ENCODE measurements at places on chromosomes 16 and 17.
A peak's percentile ranks its signal among the peaks of the same experiment; 100 is the strongest.

GRCh38 chr17:36008998-36009665, 7.8 kb upstream of the CCL15 start:
- no peaks in the 10 kb centered on the region for H3K4me1 ChIP-seq
- DNase-seq = no peak
- no peaks in the 10 kb centered on the region for H3K36me3 ChIP-seq
- H3K27me3 ChIP-seq = no peaks in the 10 kb centered on the region
- H3K27ac ChIP-seq = no peak overlapping the region
- H3K4me3 ChIP-seq = no peak overlapping the region

DNA sequence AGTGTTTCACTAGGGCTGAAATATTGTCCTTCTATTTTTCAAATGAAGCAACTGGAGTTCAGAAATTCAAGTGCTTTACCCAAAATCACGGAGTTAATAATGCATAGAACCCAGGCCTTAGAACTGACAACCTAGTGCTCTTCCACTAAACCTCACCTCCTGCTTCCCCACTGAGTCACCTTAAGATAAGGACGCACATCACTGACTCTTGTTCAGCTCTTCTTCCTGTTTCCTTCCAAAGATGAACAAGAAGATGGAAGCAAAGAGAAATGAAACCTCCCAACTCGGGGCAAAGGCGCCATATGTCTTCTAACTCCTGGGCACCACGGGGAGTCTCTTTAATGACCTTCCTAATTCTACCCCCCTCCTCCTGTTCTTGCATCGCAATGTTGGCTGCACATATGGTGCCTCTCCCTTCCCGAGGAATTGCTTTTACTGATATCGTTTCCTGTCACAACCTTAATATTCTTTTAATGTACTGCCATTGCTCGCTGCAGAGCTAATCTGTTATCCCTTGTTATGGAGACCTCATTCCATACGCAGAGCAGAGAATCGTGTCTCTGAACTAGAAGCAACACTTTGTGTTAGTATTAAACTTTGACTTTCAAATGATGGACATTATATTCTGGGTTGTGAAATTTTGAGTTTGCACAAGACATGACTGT, 591.4 kb downstream of the TMEM114 start:
- H3K4me1 ChIP-seq = no peaks in the 10 kb centered on the region
- no peaks in the 10 kb centered on the region for H3K36me3 ChIP-seq
- H3K27ac ChIP-seq = no peak overlapping the region
- no peaks in the 10 kb centered on the region for H3K27me3 ChIP-seq
- no peak for DNase-seq
- H3K4me3 ChIP-seq = no peak overlapping the region

- no peak for DNase-seq
- H3K36me3 ChIP-seq = peaks cover 1% of the 10 kb centered on the region
- no peaks in the 10 kb centered on the region for H3K27me3 ChIP-seq
- H3K4me1 ChIP-seq = peaks cover 3% of the 10 kb centered on the region
- H3K4me3 ChIP-seq = no peak overlapping the region
Observed at GRCh38 chr17:64063088-64063487, 42.7 kb upstream of the ICAM2 start.

- H3K36me3 ChIP-seq = no peaks in the 10 kb centered on the region
- DNase-seq = no peak
- peaks cover 2% of the 10 kb centered on the region for H3K27me3 ChIP-seq
- no peak overlapping the region for H3K27ac ChIP-seq
- H3K4me1 ChIP-seq = no peaks in the 10 kb centered on the region
Observed at GRCh38 chr16:84259691-84260090, 19.9 kb upstream of the KCNG4 start.

- no peaks in the 10 kb centered on the region for H3K27me3 ChIP-seq
- no peaks in the 10 kb centered on the region for H3K4me1 ChIP-seq
- no peak for DNase-seq
- H3K36me3 ChIP-seq = no peaks in the 10 kb centered on the region
Observed at GRCh38 chr17:68179236-68179925, 68.5 kb upstream of the AMZ2 start.

GRCh38 chr16:8866118-8866883, 2.5 kb downstream of the CARHSP1 start:
- peak; percentile 87 for DNase-seq
- H3K27me3 ChIP-seq = no peaks in the 10 kb centered on the region

DNA sequence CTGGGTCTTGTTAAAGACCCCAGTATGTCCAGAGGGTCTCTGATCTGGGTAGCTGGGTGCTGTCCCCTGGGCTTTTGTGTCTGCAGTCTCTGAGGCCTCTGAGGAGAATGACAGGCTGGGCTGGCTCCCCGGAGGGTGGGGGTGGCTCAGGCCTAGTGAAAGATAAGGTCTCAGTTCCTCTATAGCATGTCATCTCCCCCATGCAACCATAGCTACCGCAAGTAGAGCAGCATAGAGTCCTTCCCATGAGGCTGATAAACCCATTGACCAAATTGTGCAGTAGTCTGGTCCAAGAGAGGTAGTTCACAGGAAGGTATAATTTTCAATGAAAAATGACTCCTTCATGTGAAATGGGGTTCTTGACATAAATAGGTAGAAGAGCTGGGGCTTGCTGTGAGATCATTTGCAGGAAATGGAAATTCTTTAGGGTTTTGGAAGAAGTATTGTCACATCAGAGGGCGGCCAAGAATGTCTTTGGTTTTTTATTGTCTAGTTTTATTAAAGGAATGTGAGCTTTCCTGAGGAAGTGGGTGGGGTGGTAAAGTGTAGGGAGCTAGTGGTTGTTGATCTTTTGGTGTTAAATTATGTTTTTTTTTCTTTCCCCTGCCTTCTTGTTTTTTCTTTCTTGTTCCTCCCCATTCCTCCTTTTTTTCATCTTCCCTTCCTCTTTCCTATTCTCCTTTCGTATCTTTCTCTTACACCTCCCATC, 21.0 kb downstream of the SLC7A6OS start:
- no peak for DNase-seq
- no peak overlapping the region for H3K4me3 ChIP-seq
- H3K4me1 ChIP-seq = no peaks in the 10 kb centered on the region
- H3K27ac ChIP-seq = peak overlapping the region; percentile 42

- no peak overlapping the region for H3K4me3 ChIP-seq
- no peaks in the 10 kb centered on the region for H3K4me1 ChIP-seq
- no peaks in the 10 kb centered on the region for H3K27me3 ChIP-seq
Observed at GRCh38 chr17:72369366-72369765, 248.5 kb downstream of the SOX9 start.

DNA sequence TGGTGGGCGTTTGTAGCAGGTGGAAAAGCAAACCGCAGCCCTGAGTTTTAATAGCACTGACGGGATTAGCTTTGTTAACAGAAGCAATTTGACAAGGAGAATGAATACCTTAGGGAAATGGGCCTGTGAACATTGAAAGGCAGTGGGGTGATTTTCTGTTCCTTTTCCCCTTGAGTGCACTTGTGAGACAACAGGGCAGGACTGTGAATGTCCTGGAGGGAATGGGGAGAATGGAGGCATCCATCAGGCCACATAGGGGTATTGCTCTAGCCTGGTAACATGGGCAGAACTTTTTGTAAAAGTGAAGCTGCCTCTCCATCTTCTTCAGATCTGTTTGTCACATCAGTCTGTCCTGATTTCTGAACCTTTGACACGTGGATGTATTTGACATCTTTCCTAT, 26.2 kb downstream of the USP43 start:
- peaks cover 6% of the 10 kb centered on the region for H3K4me1 ChIP-seq
- H3K27me3 ChIP-seq = no peaks in the 10 kb centered on the region
- no peak for DNase-seq
- H3K27ac ChIP-seq = no peak overlapping the region
- no peaks in the 10 kb centered on the region for H3K36me3 ChIP-seq

DNA sequence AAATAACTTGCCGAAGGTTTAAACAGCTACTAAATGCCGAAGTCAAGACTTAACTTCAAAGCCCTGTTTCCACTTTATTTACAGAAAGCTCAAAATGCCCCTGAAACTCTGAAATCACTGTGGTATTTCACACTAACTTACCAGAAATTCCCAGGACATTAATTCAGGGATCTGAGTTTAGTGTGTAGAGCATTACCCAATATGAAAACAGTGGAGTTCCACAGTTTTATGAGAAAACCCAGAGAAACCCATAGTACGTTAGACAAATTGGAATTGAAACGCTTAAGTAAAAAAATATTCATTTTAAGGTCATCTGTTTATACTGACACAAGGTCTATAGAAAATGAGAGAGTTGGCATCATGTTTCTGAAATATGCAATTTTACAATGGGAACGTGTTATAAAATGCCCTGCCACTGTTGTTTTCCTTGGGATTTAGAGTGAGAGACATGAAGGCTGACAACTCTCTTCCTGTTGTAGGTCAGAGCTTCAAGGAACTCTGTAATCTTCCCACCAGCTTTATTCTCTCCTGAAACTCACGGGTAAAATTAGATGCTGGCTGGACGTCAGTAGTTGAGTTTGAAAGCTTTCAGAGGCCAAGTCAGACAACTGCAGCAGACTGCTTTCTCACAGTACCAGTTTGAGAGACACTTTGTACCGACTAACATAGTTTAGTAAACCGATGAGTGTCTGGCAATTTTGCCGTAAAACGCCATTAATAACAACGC, 139.4 kb upstream of the TBX2 start:
- H3K36me3 ChIP-seq = no peaks in the 10 kb centered on the region
- H3K27ac ChIP-seq = peak overlapping the region; percentile 64
- H3K4me1 ChIP-seq = peaks cover 1% of the 10 kb centered on the region
- DNase-seq = peak; percentile 90
- no peak overlapping the region for H3K4me3 ChIP-seq

GRCh38 chr17:82180776-82181528, 31.7 kb downstream of the CCDC57 start:
- H3K4me3 ChIP-seq = no peak overlapping the region
- H3K36me3 ChIP-seq = peaks cover 9% of the 10 kb centered on the region
- H3K4me1 ChIP-seq = no peaks in the 10 kb centered on the region
- no peak for DNase-seq

GRCh38 chr16:86931410-86931941, 353.1 kb downstream of the FOXL1 start:
- H3K4me1 ChIP-seq = peaks cover 5% of the 10 kb centered on the region
- peak; percentile 70 for DNase-seq
- no peak overlapping the region for H3K27ac ChIP-seq
- H3K27me3 ChIP-seq = peaks cover 26% of the 10 kb centered on the region
- H3K36me3 ChIP-seq = no peaks in the 10 kb centered on the region

DNA sequence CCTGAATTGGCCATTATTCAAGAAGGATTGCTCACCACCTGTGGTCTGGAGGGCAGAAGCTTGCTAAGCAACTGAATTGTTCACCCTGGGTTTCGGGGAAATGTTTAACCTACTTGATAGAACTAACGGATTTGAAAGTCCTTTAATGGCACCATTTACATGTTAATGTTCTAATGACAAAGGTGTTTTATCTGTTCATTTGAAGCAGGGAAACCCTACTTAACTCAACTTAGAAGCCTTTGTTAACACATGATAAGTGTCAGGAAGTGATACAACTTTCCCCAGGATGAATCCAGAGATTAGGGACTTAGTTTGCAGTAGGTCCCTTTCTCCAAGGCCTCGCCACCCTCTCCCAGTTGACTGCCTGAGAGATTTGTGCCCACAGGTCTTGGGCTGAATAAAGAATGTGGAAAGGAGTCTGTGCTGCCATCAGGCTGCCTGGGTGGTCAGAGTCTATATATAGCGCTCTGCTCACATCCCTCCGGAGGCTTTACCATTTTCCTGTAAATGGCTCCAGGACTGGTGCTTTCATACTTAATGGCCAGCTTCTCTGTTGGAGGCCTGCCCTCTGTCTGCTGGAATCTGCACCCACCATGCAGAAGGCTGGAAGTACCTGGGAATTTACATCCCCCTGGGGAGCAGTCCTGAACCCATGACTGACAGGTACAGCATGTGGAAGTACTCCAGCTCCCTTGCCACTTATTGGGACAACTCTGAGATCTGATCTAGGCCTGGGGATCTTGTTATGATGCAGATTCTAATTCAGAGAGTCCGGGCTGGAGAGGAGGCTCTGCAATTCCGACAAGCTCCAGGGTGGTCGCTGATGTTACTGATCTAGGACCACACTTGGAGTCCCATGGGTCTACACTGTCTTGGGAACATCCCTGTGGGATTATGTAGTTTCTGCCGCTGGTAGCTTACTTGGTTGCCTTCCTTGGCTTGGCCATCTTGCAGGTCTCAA, 99.9 kb downstream of the ASIC2 start:
- no peaks in the 10 kb centered on the region for H3K4me1 ChIP-seq
- DNase-seq = no peak
- no peaks in the 10 kb centered on the region for H3K36me3 ChIP-seq
- H3K27me3 ChIP-seq = peaks cover 2% of the 10 kb centered on the region

DNA sequence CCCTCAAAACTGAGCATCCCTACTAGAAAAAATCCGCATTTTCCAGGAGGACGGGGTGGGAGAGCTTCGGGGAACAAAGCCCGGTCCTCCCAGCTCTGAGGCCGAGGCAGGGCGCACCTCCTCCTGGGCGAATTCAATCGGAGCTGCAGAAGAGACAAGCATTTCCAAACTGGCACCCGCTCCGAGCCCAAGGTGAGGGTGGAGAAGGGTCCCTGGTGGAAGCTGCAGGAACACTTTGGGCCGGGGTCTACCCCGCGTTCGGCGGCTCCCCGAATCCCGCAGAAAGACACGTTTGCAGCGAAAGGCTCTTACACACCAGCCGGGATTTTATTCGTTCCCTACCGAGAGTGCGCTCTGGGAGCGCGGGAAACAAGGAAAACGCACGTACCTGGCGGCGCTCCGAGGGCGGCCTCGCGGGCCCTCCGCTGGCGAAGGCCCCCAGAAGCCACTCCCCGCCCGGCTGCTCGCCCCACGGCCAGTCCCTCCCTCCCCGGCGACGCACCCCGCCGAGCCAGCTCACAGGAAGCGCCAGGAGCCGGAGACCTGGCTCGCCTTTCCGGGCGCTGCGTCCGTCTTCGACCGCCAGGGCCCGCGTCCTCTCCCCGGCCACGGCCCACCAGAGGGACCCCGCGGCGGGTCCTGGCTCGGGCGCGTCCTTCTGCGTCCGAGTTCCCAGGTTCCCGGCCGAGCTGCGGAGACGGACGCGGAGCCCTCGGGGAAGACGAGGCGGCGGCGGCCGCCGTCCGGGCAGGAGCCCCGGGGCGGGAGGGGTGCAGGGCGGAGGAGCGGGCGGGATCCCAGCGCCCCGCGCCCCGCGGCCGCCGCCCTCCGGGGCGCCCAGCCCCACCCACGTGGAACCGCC, 49.8 kb upstream of the BAHCC1 start:
- H3K4me3 ChIP-seq = peak overlapping the region; percentile 79
- H3K27ac ChIP-seq = peak overlapping the region; percentile 98
- no peaks in the 10 kb centered on the region for H3K27me3 ChIP-seq
- peak; percentile 86 for DNase-seq
